ENCODE measurements at places on chromosomes 4 and X. TPM values are rescaled to one million over a fixed set of nuclear protein-coding genes. Genes with fewer than 3 reads are reported as not detected.

IL2 gene
- total RNA-seq: not detected

CPZ gene
- 1.7 TPM for total RNA-seq

DRP2 gene
- 0.12 TPM for total RNA-seq

RIPPLY1 gene
- not detected for total RNA-seq

MAGEC3 gene
- total RNA-seq: not detected

GLRA2 gene
- total RNA-seq: not detected

HPGDS gene
- not detected for total RNA-seq

RNF212 gene
- total RNA-seq: 0.53 TPM

SOD3 gene
- total RNA-seq: 136 TPM

HHIP gene
- 6.2 TPM for total RNA-seq

AR gene
- total RNA-seq: 10.4 TPM

MAGEC1 gene
- not detected for total RNA-seq

GPR50 gene
- not detected for total RNA-seq

ZNF157 gene
- 0.12 TPM for total RNA-seq

CLOCK gene
- total RNA-seq: 17.6 TPM

MECP2 gene
- total RNA-seq: 18.0 TPM

SYTL5 gene
- total RNA-seq: 0.40 TPM

SMR3B gene
- not detected for total RNA-seq

HCCS gene
- total RNA-seq: 23.3 TPM

PPP2R2C gene
- under 0.01 TPM for total RNA-seq

FGD1 gene
- 4.7 TPM for total RNA-seq

ZXDA gene
- 6.2 TPM for total RNA-seq

CXCL13 gene
- not detected for total RNA-seq

CA5B gene
- 20.6 TPM for total RNA-seq

CDKL5 gene
- 2.8 TPM for total RNA-seq

ASB12 gene
- total RNA-seq: 0.06 TPM

RTL9 gene
- total RNA-seq: 0.06 TPM

CNGA1 gene
- total RNA-seq: under 0.01 TPM

NSG1 gene
- 0.26 TPM for total RNA-seq

FGF2 gene
- total RNA-seq: 33.0 TPM

NPFFR2 gene
- total RNA-seq: not detected

RBMXL3 gene
- not detected for total RNA-seq

MGAT4D gene
- total RNA-seq: not detected

SYNPO2 gene
- 1.6 TPM for total RNA-seq

CXorf49 gene
- total RNA-seq: not detected

TRMT44 gene
- total RNA-seq: 12.9 TPM

AASDH gene
- 14.4 TPM for total RNA-seq

TEX13D gene
- not detected for total RNA-seq

TMEM271 gene
- not detected for total RNA-seq

PPBP gene
- not detected for total RNA-seq

TRIM75 gene
- total RNA-seq: not detected

Measured in aortic smooth muscle cell (primary cell).